ENCODE measurements at places on chromosomes 12 and 14.
A peak's percentile ranks its signal among the peaks of the same experiment; 100 is the strongest.

- DNase-seq, result no peak
Measured at GRCh38 chr14:73792481-73792880, 59.1 kb upstream of the PTGR2 start.

- DNase-seq, result no peak
Measured at GRCh38 chr14:41900644-41901043, 294.0 kb downstream of the LRFN5 start.

GRCh38 chr12:93585247-93585646 lies 12.8 kb downstream of the SOCS2 start:
- no peak for DNase-seq

DNA sequence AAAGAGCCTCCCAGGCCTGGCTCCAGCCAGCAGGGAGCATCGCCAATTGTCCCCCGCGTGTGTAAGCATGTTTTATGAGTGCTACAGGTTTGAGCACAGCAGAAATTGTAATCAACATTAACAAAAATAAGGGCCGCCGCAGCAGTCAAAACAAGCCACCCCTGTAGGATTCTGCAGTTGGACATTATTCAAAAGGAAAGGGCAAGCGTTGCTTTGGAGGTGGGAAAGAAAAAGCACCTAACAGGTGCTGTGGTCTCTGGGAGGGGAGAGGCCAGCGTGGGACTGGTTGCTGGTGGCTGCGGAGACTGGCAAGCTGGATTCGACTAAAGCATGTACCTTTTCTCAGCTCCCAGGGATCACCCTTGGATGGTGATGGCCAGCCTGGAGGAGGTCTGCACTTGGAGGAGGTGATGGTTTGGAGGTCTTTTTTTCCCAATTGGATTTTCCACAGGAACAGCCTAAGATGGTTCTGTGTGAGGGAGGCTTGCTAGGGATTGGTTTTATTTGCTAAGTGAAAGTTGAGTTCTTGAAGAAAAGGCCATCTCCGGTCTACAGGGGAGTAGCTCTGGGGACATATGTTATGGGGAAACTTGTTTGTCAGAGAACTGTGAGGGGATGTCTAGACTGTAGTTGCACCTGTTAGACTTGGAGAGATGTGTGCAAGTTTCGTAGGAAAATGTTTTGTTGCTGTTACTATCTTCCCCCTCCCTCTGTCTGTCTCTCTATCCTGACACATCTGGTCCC lies 2.0 kb downstream of the DYRK2 start:
- no peak for DNase-seq

DNA sequence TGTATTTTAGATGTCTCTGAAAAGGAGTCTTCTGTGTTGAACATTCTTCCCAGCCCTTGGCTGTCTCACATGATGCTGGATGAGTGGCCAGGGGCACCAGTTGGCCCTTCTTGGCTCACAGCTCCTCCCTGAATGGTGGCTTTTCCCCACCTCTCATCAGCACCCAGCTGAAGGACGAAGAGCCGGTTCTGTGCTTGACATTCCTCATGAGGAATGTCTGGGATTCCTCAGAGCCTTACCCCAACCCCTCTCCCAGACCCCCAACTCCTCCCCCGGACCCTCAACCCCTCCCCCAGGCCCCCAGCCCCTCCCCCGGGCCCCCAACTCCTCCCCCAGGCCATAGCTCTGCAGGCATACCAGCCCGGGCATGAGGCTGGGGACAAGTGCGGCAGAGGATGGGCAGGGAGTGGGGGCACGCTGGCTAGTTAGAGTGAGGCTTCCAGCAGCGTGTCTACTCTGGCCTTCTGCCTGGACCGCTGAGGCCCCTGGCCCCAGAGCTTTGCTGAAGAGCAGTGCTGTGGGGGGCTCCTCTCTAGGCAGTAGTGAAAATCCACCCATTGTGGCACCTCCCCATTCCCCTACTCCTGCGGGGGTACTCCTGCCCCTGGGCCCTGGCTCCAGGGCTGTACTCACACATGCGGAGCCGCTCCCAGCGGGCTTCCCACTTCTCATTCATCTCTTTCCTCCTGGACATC lies 64.3 kb downstream of the PLEKHG3 start:
- no peak for DNase-seq

GRCh38 chr14:55000381-55000780 lies 26.5 kb downstream of the WDHD1 start:
- DNase-seq, result peak; percentile 48

GRCh38 chr12:122681814-122682213 lies 21.3 kb downstream of the HCAR2 start:
- peak; percentile 67 for DNase-seq

GRCh38 chr12:128318341-128318740 lies 51.4 kb downstream of the TMEM132C start:
- DNase-seq, result no peak

GRCh38 chr12:75711271-75711670 lies 199.9 kb upstream of the KRR1 start:
- DNase-seq, result no peak

- DNase-seq, result no peak
Measured at GRCh38 chr14:70354204-70354603, 5.3 kb downstream of the COX16 start.

GRCh38 chr14:23929136-23929535 lies 24.4 kb upstream of the DHRS4 start:
- DNase-seq, result no peak

- DNase-seq, result no peak
Measured at GRCh38 chr14:39446131-39446744, 14.0 kb upstream of the FBXO33 start.

- no peak for DNase-seq
Measured at GRCh38 chr14:102421411-102422057, 58.8 kb downstream of the TECPR2 start.

GRCh38 chr12:106249411-106250135 lies 1.8 kb upstream of the CKAP4 start:
- DNase-seq, result no peak

- no peak for DNase-seq
Measured at GRCh38 chr12:33734871-33735270, 287.4 kb upstream of the ALG10 start.

- DNase-seq, result no peak
Measured at GRCh38 chr14:54692284-54692772, 125.4 kb downstream of the SAMD4A start.

DNA sequence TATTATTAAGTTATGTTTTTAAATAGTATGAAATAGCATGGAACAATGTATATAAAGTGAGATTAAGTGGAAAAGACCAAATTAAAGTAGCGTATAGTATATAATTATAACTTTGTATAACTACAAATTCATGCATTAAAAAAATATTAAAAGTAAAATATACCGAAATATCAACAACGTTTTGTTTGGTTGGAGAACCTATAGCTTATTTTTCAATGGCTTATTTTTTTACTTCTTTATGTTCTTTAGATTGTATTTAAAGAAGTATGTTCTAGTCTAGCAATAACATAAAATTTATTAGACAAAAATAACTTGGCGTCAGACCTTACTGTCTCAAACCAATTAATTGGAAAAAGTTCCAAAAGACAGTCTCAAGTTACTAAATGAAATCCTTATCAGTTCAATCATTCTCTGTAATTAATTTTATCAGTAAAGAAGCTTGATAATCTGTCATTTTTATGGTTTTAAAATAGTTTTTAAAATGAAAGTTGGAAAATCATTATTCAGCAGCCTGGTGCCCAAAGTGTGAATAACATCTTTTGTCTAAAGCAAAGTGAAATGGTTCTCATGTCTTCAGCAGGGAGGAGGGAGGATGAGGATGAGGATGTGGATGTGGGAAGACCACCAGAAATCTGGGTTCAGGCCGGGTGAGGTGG lies 46.7 kb downstream of the IRAK3 start:
- no peak for DNase-seq

DNA sequence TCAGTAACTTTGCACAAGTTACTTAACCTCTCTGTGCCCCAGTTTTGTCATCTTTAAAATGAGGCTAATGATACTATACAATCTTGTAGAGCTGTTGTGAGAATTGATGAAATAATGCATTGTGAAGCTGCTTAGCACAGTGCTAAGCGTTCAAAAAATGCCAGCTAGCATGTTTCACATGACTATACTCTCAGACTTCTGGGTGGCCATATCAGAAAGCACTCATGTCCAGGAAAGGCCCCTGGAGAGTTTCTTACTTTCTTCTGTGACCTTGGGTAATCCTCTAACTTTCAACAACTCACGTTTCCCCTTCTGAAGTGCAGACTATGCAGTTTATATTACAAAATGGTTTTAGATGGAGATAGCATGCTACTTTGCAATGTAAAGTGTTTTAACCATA lies 68.1 kb downstream of the TPH2 start:
- no peak for DNase-seq

- DNase-seq, result no peak
Measured at GRCh38 chr12:106645465-106646330, 62.9 kb downstream of the RFX4 start.

DNA sequence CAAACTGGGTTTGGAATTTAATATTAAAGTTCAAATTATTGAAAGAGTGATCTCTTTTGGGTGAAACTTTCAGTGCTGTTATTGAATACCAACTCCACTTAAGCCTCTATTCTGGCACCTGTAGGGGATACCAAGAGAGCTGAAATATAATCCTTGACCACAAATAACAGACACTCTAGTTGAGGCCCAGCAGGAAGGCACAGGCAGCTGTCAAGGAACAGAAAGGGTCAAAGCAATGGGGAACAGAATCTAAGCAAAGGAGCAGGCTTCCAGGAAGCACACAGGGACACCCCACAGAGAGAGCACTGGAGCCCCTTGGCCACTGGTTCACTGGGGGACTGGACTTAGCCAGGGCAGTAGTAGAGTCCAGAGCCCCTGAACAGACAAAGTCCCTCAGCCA lies 120.9 kb upstream of the SFSWAP start:
- DNase-seq, result no peak

DNA sequence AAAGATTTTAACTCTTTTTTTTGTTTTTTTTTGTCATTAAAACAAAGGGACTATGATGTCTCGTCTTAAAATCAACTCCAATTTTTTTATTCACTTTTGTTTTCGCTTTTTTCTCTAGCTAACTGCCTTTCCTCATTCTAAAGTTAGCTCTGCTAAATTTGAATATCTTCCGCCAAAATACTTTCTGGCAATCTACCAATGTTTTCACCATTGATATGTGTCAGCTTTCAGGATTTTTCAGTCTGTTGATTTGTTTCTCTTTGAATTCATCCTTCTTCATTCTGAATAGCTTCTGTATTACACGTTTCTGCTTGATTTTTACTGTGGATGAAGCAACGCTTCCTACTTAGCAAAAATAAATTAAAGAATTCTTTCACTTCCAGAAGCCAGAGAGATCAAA lies 38.7 kb upstream of the NOVA1 start:
- DNase-seq, result no peak

DNA sequence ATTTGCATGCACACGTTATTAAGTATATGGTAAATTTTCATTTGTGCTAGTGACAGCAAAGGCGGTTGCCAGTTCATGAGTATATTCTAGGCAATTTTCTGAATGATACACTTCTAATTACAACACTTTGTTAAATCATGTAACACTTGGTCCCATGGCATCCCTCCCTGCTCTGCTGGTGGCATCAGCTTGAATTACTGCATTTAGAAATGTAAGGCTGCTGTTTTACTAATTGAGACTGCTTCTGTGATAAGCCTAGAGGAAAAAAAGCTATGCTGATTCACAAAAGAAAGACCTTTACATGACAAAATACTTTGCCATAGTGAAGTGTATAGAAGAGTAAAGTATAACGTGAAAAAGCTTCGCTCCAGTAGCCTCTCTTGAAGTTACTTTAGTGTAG lies 636.1 kb downstream of the KCNH5 start:
- no peak for DNase-seq

DNA sequence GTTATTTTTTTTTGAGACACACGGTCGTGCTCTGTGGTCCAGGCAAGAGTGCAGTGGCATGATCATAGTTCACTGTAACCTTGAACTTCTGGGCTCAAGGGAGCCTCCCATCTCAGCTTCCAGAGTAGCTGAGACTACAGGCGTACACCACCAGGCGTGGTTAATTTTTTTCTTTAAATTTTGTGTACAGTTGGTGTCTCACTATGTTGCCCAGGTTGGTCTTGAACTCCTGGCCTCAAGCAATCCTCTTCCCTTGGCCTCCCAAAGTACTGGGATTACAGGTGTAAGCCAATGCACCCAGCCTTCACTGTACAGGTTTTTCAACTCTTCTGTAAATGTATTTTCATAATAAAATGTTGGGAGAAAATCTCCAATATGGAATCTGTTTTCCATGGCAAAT lies 5.7 kb upstream of the KLC1 start:
- DNase-seq, result no peak

DNA sequence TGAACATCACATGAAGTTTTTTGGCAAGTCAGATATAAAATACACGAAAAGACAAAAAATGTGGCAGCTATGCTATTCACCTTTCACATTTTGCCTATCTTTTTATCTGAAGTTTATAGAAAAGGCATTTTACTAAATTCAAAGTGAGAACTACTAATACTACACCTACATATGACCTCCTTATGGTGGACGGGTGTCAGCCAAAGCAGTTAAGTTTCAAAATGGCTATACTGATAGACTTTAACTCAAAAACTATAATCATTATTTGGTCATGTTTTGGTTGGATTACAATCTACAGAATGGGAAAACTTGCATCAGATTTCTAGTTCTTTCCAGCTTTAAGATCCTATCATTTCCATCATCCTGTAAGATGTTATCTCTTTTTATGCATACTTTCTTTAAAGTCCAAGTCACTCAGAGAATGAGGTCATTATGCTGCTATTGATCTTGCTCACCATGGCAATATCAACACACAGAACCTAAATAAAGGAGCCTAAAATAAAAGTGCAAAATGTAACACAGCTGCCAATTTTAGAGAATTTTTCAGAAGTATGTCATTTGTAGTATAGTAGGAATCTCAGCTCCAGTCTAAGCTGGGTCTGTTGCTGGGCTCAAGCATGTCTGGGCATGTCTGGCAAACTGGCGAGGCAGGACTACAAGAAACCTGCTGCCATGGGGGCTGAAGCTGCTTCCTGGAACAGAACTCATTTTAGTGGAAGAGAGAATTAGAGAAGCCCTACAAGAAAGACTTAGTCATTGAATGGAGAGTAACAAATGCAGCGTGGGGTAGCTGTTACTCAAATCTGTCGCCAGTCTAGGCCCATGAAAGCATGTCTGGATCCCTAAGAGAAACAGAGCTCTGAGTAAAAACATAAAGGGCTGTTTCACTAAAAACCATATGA lies 7.6 kb upstream of the AEBP2 start:
- peak; percentile 36 for DNase-seq

DNA sequence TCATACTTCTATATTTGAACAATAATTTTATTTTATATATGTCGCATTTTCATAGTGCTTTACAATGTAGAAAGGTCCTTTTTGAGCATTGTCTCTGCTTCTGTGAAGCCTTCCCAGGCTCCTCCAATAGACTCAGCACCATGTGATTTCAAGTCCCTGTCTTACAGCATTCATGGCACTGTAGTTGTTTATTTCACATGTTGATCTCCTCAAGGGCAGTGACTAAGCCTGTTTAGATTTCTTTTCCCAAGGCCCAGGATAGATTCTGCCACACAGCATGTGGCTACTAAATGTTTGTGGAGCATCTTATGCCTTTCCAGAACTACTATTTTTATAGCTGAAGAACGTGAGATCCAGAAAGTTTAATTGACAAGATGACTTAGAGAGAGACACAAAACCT lies 391.7 kb downstream of the TMEM117 start:
- no peak for DNase-seq

- DNase-seq, result peak; percentile 10
Measured at GRCh38 chr14:76473481-76474263, 97.7 kb downstream of the ESRRB start.

Measured in M059J (cell line).